ENCODE measurements at places on chromosomes 5 and 9.

- no peak for DNase-seq
These were observed 108.2 kb downstream of the MPDZ start for GRCh38 chr9:13171261-13171660.

DNA sequence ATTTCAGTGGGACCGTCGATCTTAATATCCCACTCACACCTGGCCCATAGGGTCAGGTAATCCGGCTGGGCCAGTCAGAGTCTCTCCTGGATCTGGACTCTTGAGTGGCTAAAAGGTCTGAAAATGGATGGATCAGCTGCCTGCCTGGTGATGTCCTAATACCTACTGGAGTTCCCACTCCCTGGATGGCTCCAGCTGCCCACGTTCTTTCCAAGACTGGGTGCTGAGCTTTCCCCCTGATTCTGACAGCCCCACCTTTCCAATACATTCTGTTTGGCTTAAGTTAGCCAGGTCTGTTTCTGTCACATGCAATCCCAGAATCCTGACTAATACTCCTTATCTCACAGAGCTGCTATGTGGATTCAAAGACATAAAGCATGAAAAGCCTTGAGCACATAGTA, 10.2 kb downstream of the SH3PXD2B start:
- DNase-seq = no peak

- DNase-seq = no peak
These were observed 55.9 kb downstream of the ADAM19 start for GRCh38 chr5:157519579-157520253.

DNA sequence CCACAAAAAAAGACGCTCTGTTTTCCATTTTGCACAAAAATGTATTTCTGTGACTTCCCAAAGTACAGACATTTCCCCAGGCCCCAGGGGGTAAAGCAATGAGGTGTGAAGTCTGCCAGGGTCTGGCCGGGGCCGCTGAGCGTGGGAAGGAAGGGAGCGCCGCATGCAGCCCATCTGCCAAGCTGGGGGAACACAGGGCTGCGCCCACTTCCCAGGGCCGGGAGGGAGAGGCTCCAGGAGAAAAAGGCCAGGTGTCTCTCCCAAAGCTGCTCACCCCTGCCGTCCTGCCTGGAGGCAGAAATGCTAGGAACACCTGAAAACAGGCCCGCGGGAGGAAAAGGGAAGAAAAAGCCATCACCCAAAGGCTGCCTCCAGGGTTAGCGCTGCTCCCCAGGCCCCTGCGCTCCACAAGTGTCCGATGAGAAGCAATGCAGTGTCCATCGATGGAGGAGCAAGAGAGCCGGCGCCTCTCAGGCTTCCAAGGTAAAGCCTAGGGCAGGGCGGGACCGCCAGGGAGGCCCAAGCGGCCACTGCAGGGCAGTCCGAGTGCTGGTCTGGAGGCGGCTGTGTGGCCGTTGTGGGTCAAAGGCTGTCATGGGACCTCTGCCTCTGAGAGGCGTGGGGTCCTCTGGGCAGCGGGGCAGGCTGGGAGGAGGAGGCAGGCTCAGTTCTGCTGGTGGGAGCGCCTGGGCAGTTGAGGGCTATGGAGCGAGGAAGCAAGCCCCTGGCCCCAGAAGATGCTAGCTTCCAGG, 6.0 kb upstream of the ZDHHC12 start:
- DNase-seq = no peak

GRCh38 chr9:72506615-72507014, 14.8 kb upstream of the TMC1 start:
- no peak for DNase-seq

DNA sequence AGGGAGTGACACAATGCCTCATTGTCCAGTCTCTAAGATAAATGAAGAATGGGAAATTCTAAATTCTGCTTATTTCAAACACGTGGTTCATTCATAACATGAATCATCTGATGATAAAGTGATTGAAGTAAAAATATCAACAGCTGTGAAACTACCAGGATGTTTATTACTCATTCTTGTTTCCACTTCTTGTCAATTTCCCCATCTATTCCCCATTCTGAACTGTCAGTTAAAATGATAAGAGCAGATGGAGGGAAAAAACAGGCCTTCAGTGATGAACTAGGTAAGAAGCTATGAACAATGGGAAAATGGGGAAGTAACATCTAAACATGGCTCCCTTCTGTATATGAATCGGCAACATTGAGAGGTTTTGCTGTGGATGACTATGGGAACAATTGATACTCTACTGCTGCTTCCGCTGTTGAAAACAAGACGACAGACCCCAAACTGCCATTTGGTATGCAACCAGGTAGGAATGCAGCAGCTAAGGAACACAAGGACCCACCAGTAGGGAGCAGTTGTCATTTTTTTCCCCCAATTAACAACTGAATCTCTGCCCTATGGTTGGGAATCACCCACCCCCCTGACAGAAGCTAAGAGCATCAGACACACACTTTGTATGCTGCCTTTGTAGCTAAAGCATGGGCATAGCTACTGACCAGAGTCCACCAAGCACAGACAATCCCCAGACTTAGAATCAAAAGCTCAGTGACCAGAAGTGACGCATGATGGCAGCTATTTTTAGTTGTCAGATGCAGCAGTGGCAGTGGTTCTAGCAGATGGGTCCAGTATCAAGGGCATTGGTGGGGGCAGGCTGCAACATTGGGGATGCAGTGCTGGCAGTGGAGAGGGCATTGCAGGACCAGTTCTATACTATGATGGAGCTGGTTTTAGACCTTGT, 52.9 kb upstream of the ZNF366 start:
- peak; percentile 43 for DNase-seq

GRCh38 chr5:129664336-129664937, 83.5 kb upstream of the MINAR2 start:
- DNase-seq = no peak

GRCh38 chr9:136762915-136763648, 1.2 kb downstream of the LCN15 start:
- DNase-seq = peak; percentile 32

DNA sequence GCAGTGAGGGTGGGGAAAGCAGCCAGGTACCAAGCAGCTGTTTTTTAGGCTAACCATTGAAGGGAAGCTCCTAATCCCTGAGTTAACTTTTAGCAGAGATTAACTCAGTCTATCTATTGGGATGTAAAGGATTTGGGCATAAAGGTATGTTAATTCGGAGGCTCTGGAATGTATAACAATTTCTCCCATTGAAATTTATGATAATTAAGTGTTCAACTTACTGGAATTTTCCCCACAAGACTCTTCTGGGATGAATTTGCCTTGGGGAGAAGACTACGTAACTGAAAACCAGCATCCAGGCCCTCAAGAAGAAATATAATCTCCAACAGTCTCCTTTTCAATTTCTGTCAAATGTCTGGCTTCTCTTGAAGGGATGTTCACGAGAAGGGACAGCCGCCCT, 23.6 kb downstream of the ZFP62 start:
- no peak for DNase-seq

- no peak for DNase-seq
These were observed 71.5 kb downstream of the NIPBL start for GRCh38 chr5:36948041-36948440.

GRCh38 chr9:96626912-96627311, 7.3 kb upstream of the CDC14B start:
- no peak for DNase-seq

- DNase-seq = no peak
These were observed 65.4 kb upstream of the HAND1 start for GRCh38 chr5:154543380-154543779.

DNA sequence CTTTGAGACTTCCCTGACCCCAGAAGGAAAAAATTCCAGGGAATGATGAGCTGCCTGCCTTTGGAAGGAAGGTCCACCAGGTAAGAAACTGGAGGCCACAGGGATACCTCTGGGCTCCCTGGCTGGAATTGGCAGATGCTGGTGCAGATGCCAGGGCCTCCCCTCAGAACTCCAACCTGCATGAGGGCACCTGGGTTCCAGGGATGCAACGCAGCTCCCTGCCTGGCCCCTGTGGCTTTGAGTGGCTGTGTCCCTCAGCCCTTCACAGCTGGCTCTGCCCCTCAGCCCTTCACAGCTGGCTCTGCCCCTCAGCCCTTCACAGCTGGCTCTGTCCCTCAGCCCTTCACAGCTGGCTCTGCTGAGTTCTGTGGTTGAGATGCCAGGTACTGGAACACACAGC, 13.9 kb downstream of the KCNMB1 start:
- no peak for DNase-seq

All from muscle of leg (tissue), 16 donors.